ENCODE measurements at places on chromosomes 11 and 22.
A peak's percentile ranks its signal among the peaks of the same experiment; 100 is the strongest.

DNA sequence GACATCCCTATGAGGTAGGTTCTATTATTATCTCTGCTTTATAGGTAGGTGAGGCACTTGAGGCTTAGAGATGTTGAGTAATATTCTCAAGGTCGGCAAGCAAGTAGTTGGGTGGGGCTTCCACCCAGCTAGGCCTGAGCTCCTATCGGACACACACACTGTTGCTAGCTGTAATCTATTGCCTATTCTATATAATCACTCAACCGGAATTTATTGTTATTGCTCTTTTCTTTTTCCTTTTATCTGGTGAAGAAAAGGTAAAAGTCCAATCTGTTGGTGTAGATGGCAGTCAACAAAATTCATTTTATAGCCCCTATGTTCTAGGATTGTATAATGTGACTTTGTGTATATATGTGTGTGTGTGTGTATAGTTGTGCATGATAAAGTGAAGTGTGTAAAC is 3.4 kb downstream of the OR9Q2 start:
- no peak for DNase-seq

GRCh38 chr11:76669901-76670484 is 554 bp downstream of the LRRC32 start:
- no peak for DNase-seq

DNA sequence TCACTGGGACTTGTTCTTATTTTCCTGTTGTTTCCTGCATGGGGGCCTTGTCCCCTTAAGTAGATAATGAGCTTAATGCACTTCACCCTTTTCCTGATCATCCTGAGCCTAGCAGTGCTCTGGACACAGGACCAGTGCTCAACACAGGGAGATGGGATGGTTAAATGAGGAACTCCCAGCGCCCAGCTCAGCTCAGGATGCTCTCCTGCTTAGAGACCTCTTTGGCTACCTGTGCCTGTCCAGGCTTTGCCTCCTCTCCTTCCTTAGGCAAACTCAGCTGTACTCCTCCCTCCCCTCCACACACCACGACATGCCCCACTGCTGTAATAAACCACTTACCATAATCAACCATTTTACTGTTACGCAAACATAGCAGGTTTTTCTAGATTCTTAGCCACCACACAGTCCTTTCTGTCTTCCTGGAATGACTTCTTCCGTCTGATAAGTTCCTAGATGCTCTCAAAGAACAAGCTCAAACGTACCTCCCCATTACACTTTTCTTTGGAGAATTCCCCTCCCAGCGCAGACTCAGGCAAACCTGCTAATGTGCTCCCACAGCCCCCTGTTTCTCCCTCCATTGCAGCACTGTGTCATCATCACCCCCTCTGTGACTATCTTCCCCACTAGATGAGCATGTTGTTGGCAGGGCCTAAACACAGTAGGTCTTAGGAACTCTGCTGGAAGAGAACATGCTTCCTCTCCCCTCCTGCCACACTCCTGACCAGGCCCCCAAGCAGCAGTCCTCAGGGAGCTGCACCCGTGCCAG is 113.6 kb downstream of the MICAL2 start:
- DNase-seq = no peak

DNA sequence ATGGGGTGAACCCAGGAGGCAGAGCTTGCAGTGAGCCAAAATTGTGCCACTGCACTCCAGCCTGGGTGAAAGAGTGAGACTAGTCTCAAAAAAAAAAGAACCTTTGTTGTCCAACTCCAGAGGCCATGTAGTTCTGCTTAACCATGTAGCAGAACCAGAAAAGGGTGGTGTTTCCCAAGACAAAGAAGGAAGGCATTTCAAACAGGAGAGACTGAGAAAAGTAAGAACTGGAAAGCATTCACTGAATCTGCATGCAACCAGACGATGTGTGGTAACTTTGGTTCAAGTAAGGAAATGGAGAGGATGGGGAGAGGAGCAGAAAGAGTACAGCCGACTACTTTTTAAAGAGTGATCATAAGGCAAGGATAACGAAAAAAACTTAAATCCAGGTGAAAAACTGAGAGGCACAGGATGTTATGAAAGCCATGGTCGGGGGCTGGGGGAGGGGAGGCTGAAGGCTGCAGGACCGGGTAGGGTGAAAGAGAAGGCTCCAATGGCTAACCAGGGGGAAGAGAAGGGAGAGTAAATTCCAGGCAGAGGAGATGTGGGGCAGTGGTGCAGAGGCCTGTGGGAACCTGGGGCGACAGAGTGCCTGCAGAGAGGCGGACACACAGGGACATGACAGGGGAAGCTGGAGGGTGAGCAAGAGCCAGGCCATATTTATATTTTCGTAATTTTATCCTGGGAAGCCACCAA is 48.8 kb downstream of the MAPK1 start:
- DNase-seq = no peak

- no peak for DNase-seq
These were observed 40.6 kb upstream of the DEUP1 start for GRCh38 chr11:93289782-93290463.

- no peak for DNase-seq
These were observed 16.8 kb downstream of the APOL6 start for GRCh38 chr22:35664955-35665587.

DNA sequence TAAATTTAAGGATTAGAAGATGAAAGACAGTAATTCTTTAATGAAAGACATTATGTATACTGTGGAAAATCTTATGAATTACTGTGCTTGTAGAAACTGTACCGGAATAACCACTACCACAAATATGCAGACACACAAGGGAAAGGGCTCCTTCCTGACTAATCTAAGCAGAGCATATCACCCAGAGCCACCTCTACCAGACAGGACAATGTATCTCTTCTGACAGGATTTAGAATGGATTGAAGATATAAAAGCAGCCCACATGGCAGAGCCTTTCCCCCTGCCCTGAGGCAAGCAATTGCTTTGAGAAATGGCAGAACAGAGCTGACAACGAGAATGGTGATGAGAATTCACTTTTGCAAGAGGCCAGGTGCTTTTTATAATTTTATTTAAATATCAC is 144.1 kb downstream of the NOX4 start:
- no peak for DNase-seq

- DNase-seq = peak; percentile 30
These were observed 8.4 kb upstream of the CCKBR start for GRCh38 chr11:6251120-6251733.

DNA sequence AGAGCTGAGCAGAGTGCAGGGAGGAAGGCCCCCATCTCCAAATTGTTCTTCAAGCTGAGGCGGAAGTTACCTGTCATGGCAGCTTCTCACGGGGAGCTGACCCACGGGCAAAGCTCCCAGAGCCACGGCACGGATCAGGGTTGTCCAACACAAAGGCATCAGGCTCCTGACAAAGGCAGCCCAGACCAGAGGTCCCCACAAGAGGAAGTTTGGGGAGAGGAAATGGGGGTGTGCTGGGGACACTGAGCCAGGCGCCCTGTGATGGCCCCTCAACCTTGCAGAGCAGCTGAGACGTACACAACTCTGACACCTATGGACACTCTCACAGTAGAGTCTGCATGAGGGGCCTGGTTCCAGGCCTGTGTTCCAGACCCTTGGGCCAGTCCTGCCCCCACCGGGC is 95.6 kb downstream of the CTTN start:
- DNase-seq = no peak

DNA sequence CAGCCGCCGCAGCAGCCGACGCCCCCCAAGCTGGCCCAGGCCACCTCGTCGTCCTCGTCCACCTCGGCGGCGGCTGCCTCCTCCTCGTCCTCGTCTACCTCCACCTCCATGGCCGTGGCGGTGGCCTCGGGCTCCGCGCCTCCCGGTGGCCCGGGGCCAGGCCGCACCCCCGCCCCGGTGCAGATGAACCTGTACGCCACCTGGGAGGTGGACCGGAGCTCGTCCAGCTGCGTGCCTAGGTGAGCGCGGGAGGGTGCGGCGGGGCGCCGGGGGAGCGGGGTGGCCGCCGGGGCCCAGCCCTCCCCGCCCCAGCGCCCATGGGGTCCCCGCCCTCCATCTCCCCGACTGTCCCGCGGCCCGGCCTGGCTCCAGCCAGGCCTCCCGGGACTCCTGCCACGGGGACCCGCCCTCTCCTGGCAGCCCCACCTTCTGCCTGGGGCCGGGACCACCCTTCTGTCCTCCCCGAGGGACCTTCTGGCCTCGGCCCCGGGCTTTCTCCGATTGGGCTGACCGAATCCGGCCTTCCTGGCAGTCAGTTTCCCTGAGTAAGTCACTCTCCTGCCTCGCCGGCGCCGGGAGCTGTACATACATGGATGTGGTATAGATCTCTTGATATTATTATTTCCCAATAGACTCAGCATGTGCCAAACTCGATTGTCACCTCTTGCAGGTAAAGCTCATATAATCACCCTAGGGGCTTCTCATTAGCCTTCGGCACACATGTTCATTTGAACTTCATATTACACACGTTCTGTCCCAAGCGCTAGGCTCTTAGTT is 720 bp downstream of the PACS1 start:
- no peak for DNase-seq

DNA sequence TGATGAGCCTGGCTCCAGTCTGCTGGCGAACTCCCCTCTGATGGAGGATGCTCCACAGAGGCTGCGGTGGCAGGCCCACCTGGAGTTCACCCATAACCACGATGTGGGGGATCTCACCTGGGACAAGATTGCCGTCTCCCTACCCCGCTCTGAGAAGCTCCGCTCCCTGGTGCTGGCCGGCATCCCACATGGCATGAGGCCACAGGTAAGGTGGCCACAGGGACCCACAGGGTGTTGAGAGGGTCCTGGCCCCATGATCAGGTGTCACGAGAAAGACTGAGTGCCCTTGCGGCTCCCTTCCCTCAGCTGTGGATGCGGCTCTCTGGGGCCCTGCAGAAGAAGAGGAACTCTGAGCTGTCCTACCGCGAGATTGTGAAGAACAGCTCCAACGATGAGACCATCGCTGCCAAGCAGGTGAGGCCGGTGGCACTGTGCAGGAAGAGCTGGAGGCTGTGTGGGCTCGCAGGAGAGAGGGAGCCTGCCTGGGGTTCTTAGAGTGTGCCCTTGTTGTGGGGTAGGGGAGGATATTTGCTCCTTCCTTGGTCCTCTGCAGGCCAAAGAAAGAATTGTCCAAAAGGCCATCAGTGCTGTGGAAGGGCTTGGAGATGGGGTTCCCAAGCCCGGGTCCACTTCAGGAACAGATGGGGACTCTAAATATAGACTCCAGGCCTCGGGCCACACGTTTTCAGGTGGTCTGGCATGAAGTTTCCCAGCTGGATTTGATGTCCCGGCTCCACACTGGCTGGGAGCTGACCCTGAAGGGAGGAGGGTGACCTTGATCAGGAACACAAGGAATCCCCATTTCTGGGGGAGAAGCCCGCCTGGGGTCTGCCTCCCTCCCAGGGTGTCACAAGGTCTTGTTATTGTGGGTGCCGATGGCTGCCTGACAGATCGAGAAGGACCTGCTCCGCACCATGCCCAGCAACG is 34.1 kb downstream of the SGSM3 start:
- no peak for DNase-seq

GRCh38 chr11:66447012-66447411 is 8.4 kb upstream of the MRPL11 start:
- no peak for DNase-seq

DNA sequence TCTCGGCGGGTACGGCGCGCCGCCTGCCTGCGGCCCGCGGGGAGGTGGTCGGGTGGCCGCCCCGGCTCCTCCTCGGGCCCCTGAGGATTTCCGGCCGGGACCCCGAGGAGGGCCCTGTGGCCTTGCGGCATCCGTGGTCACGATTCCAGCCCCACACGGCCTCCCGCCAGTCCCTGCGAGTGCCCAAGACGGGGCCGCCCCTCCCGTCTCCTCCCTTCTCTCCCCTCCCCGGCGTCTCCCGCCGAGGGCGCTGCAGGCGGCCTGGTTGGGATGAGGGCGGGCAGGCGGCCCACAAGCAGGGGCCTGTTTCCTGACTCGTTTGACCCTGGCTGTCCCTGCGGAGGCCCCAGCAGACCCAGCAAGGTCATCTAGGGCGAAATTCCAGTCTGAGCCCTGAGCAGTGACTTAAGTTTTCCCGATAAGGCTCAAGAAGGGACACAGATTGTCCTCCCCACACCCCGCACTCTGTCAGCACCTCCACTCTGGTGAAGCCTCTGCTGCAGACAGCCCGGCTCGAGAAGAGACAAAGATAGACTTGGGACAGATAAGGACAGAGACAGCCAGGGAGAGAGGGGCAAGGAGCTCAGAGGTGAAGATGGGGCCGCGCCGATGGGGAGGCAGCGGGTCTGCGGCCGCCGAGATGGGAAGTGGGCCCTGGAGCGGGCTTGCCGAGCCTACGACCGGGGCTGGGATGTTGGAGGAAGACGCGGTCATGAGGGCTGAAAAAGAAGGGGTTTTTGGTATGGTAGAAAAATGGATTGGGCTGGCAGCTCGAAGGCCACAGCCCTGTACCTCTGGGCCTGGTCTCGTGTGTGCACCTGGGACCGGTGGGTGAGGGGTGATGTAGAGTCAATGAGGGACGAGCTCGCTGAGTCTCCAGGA is 95.0 kb downstream of the SWAP70 start:
- DNase-seq = no peak

GRCh38 chr11:1120532-1121330 is 37.0 kb upstream of the MUC5AC start:
- DNase-seq = no peak

DNA sequence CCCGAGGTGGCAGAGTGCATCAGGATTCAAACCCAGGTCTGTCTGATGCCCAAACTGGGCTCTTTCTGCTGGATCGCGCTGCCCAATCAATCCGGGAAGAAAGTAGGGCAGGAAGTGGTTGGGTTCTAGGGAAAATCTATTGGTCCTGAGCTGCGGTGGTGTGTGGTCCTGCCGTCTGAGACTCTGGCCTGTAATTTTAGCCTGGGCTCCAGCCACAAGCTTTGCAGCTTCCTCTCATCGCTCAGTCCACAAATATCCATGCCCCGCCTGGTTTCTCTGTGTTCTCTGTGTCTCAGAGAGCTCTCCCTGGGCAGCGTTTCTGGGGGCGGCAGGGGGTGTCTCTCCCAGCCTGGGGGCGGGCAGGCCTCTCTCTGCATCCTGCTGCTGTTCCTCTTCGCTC is 18.7 kb downstream of the CACNG2 start:
- no peak for DNase-seq

DNA sequence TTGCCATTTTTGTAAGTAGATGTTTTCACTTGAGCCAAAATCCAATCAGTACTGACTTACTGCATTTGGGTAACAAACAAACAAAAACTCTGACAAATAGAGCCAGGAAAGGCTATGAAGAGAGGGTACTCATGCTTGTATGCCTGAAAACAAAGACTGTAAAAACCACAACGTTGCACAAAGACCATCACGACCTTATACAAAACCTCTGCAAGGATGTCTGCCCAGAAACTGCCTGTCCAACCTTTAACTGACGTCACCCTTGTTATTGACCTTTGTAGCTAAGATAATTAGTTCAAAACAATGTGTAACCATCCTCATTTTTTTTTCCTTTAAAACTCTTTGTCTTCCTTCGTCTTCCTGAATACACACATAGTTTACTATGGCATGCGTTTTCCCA is 804 bp upstream of the CREBZF start:
- no peak for DNase-seq

DNA sequence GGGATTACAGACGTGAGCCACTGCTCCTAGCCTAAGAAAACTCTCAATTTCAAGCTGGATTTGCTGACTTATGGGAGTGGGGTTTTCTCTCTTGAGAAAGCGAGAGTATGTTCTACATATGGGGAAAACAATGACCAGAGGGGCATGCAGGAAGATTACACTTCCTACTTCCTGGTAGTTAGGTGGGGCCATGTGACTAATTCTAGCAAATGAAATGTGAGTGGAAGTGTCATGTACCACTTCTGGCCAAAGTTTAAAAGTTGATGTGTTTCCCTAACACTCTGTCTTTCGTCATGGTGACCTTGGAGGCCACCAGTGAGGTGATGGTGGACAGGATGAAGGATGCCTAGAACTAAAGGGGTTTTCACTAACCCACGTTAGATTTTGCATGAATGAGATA is 50.5 kb downstream of the PARVG start:
- DNase-seq = no peak

- DNase-seq = no peak
These were observed 10.3 kb downstream of the KIAA1671 start for GRCh38 chr22:24962835-24963234.

- DNase-seq = no peak
These were observed 700 bp upstream of the DEPDC5 start for GRCh38 chr22:31753005-31753633.

All from CD4-positive, alpha-beta T cell treated with Interferon gamma for 1 hour (primary cell).